ENCODE measurements at places on chromosomes 7 and 10.

DNA sequence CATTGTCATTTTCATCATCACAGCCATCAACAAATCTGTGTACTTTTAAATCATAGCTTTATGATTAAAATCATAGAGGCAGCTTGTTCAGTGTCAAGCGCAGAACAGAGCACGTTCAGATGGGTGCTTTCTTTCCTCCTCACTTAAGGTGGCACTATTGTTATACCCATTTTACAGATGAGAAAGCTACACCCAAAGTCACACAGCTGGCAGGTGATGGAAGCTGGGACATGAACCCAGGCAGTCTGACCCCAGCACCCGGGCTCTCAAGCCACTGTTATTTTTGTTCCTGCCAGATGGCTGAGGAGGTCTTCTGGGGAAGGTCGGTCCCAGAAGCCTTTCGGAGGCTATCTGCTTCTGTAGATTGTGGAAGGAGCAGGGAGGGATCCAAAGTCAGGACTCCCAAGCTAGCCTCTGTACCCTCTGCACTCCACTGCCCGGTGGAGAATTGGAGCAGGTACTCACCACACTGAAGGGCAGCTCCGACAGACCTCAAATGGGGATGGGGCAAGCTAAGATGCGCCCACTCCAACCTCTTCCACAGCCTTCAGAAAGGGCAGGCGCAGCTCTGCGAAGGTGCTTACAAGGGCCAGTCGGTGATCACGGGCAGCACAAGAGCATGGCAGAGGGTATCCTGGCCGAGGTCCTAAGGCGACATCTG lies 610 bp downstream of the AVPI1 start:
- no peak for DNase-seq

GRCh38 chr10:31975157-31975765 lies 46.6 kb upstream of the ARHGAP12 start:
- DNase-seq: no peak

GRCh38 chr7:81110673-81111072 lies 191.8 kb upstream of the SEMA3C start:
- no peak for DNase-seq

GRCh38 chr10:71965623-71966022 lies 1.4 kb downstream of the CHST3 start:
- no peak for DNase-seq

- DNase-seq: no peak
Observed at GRCh38 chr7:41732436-41732785, 29.5 kb upstream of the INHBA start.

- no peak for DNase-seq
Observed at GRCh38 chr10:29619241-29619669, 15.5 kb downstream of the SVIL start.

- no peak for DNase-seq
Observed at GRCh38 chr10:109721453-109722064, 201.8 kb downstream of the XPNPEP1 start.

DNA sequence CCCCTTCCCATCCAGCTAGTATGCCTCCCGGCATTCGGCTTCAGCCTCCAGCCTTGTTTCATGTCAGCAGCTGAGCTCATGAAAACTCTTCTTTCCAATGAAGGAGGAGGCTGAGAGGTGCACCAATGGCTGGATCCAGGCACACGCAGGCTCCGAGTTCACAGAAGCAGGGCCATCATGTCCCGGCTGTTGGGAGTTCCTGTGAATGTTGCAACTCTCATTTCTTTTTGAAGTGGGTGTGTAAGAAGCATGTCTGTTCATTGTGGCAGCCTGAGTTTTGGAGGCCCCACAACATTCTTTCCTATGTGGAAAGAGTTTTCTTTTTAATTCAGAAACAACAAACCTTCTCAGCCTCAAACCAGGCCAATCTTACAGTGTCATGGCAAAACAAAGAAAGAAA lies 89.7 kb downstream of the PTPRE start:
- DNase-seq: no peak

DNA sequence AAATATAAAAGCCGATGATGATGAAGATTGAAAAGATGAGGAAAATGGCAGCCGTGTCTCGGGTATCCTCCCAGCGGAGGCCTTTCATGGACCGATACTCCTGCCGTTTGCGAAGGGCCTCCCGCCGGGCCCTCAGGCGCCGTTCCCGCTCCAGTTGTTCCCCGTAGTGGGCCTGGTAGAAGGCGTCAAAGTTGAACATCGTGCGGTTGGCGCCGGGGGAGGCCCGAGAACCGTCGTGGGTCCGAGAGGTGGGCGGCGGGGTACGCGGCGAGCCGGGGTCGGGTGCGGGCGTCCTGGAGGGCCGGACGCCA lies 553 bp downstream of the DNAJC30 start:
- DNase-seq: no peak

- no peak for DNase-seq
Observed at GRCh38 chr7:73645643-73646174, 21.4 kb upstream of the MLXIPL start.

- DNase-seq: no peak
Observed at GRCh38 chr7:144824360-144824759, 11.5 kb downstream of the TPK1 start.

- DNase-seq: no peak
Observed at GRCh38 chr10:17208476-17208875, 7.0 kb upstream of the TRDMT1 start.

GRCh38 chr7:36951257-36951697 lies 227.0 kb upstream of the AOAH start:
- no peak for DNase-seq

- DNase-seq: no peak
Observed at GRCh38 chr10:28266449-28267224, 36.2 kb downstream of the MPP7 start.

DNA sequence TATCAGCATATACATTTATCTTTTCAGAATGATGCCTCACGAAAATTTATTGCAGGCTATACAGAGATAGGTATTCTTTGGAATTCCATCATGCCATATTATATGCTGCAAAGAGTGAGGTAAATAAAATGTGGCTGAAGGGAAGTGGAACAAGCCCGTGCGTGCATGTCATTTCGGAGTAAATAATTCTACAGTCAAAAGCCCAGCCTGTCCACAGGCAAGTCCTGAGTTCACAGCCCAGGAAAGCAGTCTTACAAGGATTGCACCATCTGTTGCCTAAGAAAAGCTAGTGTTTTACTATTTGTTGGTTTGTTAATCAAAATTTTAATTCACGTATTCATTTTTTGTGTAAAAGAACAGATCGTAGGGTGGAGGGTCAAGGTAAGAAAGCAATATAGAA lies 292.4 kb upstream of the AKR1E2 start:
- no peak for DNase-seq

GRCh38 chr7:142882338-142882678 lies 3.2 kb downstream of the TRPV6 start:
- no peak for DNase-seq

GRCh38 chr10:63388421-63389031 lies 77.3 kb downstream of the JMJD1C start:
- no peak for DNase-seq

- DNase-seq: peak; percentile 33
Observed at GRCh38 chr7:75623390-75624133, 115.2 kb downstream of the HIP1 start.

- no peak for DNase-seq
Observed at GRCh38 chr10:71933651-71934050, 30.5 kb upstream of the CHST3 start.

GRCh38 chr10:67836972-67837371 lies 1.0 kb downstream of the DNAJC12 start:
- no peak for DNase-seq

All from frontal cortex (tissue), 4 donors.